ENCODE measurements at places on chromosomes 11 and 22.
A peak's percentile ranks its signal among the peaks of the same experiment; 100 is the strongest.

GRCh38 chr11:123193742-123194141 lies 1.3 kb downstream of the CLMP start:
- no peak for DNase-seq

DNA sequence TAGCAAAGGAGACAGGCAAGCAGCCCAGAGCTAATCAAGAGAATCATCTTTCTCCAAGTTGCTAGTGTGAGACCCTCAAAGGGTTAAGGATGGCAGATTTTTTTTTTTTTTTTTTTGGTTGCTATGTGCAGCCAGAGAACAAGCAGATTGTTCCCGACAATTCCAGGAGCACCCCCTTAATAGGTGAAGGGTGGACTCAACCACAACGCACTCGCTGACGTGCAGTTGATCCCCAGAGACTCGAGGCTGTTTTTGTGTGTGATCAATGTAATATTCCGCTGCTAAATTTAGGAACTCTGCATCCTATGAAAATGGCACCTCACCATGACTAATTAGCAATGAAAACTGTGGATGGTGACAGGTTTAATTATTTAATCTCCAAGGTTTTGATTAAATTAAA lies 789.0 kb downstream of the KCNA4 start:
- DNase-seq, result no peak

GRCh38 chr11:111807076-111807475 lies 40.9 kb upstream of the PPP2R1B start:
- DNase-seq, result no peak

DNA sequence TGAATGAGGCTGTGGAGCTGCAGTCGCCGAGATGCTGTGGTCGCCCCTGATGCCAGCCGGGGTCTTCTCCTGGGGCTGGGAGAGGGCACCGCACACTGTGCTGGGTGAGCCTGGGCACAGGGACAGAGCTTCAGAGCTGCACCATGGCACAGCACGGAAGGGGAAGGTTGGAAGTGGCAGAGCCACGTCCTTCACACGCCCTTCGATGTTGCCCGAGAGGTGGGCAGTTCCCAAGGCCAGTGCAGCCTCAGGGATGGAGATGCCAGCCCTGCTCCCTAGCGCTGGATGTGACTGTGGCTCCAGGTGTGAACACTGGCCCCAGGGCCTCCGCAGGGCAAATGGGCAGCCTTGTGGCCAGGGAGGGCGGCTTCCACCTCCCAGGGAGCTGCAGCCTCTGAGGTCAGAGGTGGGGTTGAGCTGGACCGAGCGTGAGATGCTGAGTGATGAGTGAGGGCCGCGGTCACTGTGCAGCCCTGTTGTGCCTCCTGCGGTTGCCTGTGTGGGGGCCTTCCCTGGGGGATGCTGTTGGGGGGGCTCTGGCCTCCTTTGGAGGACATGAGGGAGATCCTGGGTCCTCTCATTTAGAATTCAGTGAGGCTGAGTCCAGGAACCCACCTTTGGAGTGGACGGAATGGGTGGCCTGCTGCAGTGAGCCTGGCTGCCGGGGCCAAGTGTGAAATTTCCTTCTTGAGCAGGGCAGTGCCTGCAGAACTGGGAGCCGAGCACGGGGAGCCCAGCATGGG lies 1090.0 kb downstream of the BRD1 start:
- DNase-seq, result no peak

DNA sequence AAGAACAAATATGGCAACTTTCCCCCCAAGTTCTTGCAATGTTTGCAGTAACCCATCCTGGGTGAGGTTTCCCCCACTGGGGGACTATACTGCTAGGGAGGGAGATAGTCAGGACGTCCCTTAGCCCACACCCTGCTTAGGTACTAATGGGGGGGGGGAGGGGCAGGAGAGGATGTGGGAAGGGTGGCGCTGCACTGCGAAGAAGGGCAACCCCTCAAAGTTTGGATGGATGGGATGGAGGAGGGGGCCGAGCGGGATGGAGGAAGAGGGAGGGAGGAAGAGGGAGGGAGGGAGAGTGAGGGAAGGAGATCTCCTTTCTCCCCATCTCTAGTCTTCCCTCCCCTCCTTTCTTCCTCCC lies 100.6 kb upstream of the HSD17B12 start:
- no peak for DNase-seq

DNA sequence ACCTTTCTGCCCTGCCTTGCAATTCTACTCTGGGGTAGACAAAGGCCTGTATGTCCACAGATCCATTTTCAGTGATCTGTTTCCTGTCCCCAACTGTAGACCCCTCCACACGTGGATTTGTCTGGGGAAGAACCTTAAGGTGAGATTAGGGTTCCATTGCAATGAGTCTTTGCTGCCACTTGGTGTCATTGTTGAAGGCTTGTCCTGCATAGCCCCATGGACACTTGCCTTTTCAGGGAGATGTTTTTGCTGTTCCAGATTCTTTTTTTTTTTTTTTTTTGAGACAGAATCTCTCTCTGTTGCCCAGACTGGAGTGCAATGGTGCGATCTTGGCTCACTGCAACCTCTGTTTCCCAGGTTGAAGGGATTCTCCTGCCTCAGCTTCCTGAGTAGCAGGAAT lies 21.8 kb downstream of the SERPING1 start:
- no peak for DNase-seq

- DNase-seq, result peak; percentile 79
These were observed 76.9 kb upstream of the TTLL12 start for GRCh38 chr22:43263645-43264514.

GRCh38 chr11:57217053-57217452 lies 20.0 kb downstream of the APLNR start:
- no peak for DNase-seq

GRCh38 chr11:72833811-72834493 lies 19.7 kb downstream of the ATG16L2 start:
- DNase-seq, result no peak

GRCh38 chr11:26410706-26411366 lies 78.9 kb downstream of the ANO3 start:
- DNase-seq, result no peak

DNA sequence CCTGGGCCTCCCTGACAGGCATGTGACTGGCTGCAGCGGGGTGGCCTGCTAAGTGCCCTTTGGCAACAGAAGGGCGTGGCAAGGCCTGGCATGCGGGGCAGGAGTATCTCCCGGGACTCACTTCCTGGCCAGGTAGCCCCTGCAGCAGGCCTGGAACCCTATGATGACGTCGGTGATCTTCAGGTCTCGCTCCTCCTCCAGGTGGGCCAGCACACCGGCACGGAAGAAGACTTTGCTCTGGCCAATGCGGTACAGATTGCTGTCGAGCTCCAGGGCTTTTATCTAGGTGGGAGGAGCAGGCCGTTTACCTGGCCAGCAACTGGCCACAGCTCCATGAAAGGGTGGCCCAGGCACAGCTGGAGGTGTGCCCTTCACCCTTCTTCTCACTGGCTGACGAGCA lies 50.9 kb downstream of the APOL1 start:
- DNase-seq, result no peak

GRCh38 chr11:86773513-86774252 lies 26.7 kb upstream of the PRSS23 start:
- no peak for DNase-seq

- DNase-seq, result no peak
These were observed 102.8 kb downstream of the GGTLC2 start for GRCh38 chr22:22746963-22747933.

DNA sequence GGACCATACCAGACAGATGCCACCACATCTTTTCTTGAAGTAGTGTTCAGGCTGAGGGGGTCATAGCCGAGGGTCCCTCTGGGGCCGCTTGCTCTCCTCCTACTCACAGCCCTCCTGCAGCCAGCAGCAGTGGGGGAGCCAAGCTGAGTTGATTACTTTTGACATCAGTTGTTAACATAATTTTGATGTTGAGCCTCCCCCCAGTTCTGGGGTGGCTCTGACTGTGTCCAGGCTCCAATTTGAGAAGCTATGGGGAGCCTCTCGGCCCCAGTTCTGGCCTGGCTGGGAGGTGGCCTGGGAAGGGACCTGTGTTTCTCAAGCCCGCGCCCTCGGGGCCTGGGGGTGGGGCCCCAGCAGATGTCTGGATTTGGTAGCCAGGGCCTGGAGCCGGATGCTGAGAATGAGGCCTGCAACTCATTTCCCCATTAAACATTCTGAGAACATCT lies 47.9 kb downstream of the KCNQ1OT1 start:
- DNase-seq, result no peak

- no peak for DNase-seq
These were observed 235.3 kb downstream of the CTTN start for GRCh38 chr11:70633610-70634009.

- DNase-seq, result no peak
These were observed 76.2 kb downstream of the SLC1A2 start for GRCh38 chr11:35343033-35343598.

DNA sequence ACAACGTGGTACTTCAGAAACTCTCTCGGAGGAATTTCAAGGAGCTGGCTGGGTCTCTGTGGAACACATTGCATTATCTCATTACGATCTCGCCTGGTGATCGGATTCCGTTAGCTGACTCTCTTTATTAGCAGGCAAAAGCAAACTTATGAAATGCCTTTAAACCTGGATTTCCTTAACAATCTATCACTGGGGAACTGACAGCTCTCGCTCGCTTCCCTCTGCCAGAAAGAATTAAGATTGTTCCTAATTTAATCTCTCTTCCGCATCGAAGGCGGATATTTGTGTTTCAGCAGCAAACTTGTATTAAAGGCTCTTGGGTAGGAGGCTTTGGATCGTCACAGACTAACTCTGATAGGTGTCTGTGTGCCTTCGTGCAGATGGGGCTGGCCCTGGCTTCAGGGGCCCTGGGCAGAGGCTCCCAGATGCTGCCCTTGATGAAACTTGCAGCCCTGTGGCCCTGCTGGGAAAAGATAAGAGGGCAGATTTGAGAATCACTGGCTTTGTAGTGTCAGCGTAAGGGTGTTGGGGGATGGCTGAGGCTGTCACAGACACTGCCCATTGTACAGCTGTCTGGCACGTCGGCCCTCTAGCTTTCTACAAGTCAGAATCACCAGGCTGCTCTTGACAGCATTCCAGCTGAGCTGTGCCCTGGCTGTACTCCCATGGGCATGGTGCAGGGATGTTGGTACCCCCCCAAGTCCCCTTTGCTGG lies 162.2 kb upstream of the NECTIN1 start:
- no peak for DNase-seq

DNA sequence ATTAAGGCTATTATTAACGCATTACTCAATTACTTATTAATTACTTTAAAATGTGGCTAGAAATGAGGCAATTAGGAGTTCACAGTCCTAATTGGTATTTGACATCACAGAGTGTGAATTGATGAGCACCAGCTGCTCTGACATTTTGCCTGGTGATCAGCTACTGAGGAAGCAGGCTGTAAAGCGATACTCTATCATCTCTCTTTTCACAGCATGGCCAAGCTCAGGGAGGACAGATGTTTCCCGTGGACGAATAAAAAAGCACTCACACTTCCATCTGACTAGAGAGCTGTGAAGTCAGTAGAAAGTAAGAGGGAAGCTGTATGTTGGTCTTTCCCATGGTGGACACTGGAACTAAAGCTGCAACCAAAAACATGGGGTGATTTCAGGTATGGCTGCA lies 29.1 kb upstream of the SYT9 start:
- no peak for DNase-seq

- no peak for DNase-seq
These were observed 8.9 kb downstream of the SCARF2 start for GRCh38 chr22:20428496-20429253.

- no peak for DNase-seq
These were observed 28.5 kb downstream of the ST14 start for GRCh38 chr11:130188047-130188446.

DNA sequence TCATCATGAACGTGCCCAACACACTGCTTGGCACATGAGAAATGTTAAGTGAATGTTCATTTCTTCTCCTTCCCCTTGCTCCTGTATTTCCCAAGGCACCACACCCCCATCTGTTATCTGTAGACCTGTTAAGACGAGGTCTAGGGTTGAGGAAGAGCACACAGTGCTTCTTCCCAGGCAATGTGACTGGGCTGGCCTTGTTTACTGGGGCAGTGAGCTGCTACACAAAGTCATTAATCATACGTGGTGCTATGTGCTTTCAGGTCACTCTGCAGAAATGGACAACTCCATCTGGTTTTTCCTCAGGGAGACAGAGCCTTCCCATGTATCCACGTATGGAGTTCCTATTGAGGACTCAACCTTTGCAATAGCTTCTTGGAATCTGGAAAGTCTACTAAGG lies 118.7 kb downstream of the KCNC1 start:
- DNase-seq, result no peak

DNA sequence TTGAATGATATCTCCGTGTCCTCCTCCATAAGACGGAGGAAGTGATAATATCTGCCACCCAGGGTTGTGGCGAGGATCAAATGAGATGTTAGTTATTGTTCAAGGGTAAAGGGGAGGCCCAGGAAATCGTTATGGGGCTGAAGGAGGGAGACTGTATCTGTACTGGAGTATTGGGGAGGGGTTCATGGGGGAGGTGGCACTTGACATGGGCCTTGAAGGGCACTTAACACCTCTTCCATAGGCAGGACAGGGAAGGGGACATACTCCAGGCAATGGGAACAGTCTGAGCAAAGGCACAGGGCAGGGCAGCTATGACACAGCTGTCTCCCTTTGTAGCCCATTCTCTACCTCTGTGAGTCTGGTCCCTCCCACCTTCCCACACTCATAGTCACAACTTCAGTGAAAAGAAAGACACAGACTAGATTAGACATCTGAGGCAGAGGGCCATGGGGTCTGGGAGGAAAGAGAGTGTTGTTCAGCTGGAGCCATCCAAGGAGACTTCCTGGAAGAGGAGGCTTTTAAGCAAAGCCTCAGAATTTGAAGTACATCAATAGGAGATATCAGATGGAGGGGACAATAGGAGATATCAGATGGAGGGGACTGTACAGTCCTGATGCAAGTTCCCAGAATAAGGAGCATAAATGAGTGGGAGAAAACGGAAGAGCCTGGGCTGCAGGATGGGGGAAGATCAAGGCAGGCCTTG lies 15.8 kb upstream of the DGKZ start:
- DNase-seq, result no peak

Measured in inflammatory macrophage (primary cell).